NCI-H510A treated with DMSO at 0.1 percent for 48 hours (cell line): ENCODE measurements at places on chromosomes 5 and 9.

DNA sequence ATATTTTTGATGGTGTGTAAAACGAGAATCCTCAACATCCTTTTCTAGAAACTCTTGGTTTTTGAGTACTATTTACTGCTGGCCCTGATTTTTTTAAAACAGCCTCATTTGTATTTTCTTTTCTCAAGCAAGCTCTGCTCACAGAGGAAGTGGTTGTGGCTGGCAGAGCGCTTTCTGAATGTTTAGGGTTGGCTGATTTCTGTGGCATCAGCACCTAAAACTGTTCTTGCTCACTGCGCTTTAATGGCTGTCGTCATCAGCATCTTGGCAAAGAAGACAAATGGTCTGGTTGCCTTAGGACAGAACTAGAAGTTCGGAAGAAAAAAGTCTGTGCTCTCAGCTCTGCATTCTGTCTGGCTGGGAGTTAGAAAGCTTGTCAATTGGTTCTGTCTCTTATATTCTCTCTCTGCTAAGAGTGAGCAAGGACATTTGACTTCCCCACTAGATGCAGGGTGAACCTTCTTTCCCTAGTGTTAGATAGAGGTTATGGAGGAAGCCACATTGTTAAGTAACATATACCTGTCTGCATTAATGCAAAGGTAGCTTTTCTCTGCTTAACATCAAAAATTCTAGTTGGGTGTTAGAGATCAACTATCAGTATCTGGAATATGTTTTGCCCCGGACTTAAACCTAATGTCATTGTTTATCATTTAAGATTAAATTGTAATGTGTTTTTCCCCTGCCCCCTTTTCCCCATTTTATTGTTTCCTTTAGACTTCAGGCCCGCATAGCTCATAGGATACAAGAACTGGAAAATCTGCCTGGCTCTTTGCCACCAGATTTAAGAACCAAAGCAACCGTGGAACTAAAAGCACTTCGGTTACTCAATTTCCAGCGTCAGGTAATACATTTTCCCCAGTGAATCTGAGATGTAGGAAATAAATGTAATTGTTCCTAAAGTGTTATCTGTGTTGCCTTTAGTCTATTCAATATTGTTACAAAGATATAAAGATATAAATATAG, 39.0 kb downstream of the SMARCA2 start:
- no peak for DNase-seq

GRCh38 chr5:57221049-57221568, 47.2 kb downstream of the GPBP1 start:
- peak; percentile 37 for DNase-seq

- DNase-seq = no peak
Observed at GRCh38 chr5:92941806-92942205, 639.2 kb downstream of the NR2F1-AS1 start.

DNA sequence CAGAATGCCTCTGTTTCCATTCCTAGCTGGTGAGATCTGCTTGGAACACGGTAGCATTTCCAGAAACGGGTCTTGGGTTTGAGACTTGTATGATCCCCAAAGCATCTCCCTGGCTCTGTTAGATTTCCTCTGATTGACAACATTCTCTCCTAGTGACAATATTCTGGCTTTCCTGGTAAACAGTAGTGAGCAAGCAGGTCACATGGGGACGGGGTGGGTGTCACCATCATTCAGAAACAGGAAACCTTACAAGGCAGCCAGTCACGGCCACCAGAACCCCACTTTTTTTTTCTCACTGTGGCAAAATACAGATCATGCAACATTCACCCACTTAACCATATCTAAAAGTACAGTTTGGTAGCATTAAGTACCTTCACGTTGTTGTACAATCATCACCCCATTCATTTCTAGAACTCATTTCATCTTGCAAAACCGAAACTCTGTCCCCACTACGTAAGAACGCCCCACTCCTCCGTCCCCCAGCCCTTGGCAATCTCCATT, 90.1 kb upstream of the LMX1B start:
- DNase-seq = no peak

- DNase-seq = no peak
Observed at GRCh38 chr5:89397096-89397495, 514.1 kb upstream of the MEF2C start.

- DNase-seq = peak; percentile 14
Observed at GRCh38 chr5:173689171-173689736, 72.8 kb upstream of the BOD1 start.

DNA sequence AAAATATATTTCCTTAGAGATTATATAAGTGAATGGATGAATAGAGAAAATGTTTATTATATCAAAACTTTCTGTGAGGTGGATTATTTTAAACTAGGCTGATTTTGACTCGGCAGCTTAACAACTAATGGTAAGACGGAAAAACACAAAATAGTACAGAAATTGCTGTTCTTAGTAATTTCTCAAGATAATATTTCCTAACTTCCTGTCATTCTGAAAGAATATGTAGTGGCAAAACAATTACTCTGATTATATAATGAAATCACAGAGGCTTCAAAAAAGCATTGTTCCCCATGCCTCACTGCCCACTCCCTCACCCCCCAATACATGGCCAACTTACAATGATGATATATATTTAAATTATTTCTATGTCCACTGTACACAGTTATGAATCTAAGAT, 85.4 kb downstream of the YTHDC2 start:
- DNase-seq = no peak

DNA sequence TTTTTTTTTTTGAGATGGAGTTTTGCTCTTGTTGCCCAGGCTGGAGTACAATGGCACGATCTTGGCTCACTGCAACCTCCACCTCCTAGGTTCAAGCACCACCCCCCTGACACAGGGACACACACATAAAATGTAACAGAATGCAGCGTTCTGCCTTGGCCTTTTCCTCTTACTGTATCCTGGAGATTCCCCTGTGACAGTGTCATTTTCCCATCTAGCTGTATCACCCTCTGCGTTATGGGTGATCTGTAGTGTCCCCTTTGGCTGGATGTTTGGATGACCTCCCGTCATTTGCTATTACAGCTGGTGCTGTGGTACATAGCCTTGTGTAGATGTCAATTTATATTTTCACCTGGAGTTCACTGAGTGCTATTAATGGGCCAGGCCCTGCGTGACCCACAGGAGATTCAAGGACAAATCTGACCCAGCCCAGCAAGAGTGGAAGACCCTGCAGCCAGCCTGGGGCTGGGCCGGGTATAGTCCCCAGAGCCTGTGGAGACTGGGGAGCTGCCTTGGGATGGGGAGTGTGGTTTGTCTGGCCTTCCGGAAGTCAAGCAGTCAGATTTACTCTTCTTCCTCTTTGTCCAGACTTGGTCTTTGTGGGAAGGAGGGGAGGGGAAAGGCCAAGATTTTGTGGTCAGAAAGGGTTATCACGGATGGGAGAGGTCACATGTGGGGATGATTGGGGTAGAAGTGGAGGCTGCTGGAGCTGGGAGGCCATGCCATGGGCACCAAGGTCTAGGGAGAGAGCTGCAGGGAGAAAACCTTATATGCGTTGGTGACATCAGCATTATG, 43.6 kb downstream of the ERGIC1 start:
- DNase-seq = no peak

DNA sequence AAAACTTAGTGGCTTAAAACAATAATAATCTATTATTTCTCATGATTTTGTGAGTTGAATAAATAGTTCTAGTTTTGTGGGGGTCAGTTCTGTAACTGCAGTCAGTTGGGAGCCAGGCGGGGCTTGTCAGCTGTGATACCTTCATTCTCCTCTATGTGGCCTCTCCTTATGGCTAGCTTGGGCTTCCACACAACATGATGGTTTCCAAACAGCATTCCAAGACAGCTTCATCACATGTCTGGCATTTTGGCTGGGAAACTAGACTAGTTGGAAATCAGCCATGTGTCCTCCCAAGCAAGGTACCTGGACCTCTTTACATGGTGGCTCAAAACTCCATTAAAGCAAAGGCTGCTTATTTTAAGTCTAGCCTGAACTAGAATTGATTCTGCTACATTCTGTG, 61.4 kb upstream of the RANBP3L start:
- DNase-seq = no peak

GRCh38 chr5:168920019-168920810, 341.0 kb upstream of the PANK3 start:
- DNase-seq = no peak

DNA sequence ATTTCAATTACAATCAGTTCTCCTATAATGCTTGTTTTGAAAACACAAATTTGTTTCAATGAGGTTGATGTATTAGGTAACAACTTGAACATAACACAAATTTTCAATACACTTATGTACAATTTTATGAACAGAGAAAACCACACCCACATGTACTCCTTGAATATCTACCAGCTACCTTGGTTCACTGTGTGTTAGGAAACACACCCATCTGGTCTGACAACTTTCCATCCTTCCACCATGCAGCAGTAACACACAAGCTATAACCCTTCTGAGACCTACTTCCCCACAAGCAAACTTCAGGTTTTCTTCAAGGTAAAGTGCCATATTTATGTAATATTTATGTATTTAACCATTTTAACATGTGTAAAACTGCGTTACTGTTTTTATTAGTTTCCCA, 36.4 kb upstream of the UBQLN1 start:
- no peak for DNase-seq

- DNase-seq = peak; percentile 19
Observed at GRCh38 chr5:174337276-174338184, 292.0 kb downstream of the NSG2 start.

DNA sequence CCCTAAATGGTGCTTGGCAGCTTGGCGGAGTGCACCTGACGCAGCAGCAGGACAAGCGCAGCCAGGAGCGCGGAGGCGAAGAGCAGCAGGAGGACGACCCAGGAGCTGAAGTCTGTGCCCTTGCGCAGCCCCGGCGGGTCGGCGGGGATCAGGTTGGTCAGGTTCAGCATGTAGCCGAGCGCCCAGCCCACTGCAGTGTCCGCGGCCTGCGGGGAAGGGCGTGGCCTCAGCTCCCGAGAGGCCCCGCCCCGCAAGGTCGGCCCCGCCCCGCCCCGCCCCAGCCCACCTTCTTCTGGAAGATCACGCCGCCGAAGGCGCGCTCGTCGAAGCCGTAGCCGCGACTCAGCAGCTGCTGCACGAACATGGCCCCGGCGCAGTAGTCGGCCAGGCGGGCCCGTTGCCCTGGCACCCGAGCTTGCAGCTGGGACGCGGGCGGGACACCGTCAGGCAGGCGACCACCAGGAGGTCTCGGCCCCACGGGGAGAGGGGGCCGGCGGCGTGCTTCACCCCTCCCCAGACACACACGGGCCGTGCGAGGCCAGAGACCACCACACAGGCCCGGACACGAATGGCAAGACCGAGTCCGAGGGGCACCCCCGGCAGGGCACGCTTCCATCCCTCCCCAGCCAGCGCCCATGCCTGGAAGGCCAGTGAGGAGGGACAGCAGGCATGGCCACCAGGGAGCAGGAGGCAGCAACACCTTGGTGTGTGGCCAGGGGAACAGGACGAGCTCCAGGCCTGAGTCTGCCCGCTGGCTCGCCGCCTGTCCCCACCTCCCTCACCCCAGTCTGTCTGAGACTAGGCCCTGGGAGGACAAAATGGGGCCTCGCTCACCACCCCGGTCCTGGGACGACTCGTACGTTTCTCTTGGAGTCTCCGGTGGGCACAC, 2.9 kb upstream of the NPDC1 start:
- no peak for DNase-seq

DNA sequence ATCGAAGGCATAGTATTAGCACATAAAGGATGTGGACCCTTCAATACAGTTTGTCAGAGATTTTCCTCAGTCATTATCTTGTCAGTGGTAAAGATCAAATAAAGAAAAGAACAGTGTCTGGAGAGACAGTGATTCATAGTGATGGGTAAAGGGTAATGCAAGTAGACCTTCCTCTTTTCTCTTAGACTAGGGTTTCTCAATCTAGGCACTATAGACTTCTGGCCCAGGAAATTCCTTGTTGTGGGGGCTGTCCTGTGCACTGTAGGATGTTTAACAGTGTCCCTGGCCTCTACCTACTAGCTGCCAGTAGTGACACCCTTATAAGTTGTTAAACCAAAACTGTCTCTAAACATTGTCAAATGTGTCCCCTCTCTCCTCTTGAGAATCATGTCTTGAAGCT, 6.9 kb downstream of the CAMK4 start:
- DNase-seq = no peak

DNA sequence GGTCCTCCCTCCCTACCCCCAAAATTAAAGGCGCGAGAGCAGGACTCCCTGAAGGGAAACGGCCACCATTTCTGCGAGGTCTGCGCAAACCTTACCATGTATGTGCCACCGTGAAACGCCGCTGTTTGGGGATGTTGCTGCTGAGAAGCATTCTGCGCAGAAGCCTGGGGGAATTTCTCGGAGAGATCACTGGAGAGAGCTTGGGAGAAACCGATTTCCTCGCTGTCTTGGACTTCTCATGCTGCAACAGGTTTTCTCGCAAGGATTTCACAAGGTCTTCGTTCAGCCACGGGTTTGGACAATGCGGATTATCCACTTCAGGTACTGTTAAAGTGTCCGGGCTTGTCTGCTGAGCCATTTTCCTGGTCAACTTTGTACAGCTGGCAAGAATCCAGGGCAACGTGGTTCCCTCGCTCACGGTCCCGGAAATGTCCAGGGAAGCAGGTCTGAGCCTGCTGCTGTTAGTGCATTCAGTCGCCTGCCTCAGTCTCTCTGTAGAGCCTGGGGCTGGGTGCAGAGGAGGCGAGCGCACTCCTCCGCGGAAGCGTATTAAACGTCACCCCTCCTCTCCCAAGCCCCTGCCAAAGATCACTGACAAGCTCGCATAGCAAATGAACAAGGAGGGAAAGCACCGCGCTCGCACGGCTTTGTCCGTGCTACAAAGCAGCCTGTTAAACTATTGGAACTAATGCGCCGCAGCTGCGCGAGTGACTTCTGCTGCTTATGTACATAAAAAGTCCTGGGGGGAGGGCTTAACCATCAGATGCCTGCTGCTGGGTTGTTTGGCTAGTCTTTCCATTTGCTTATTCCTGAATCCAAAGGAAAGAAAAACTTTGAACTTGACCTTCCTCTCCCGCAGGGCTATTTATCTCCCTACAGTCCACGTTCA, 125.1 kb downstream of the PDE4D start:
- DNase-seq = peak; percentile 75

DNA sequence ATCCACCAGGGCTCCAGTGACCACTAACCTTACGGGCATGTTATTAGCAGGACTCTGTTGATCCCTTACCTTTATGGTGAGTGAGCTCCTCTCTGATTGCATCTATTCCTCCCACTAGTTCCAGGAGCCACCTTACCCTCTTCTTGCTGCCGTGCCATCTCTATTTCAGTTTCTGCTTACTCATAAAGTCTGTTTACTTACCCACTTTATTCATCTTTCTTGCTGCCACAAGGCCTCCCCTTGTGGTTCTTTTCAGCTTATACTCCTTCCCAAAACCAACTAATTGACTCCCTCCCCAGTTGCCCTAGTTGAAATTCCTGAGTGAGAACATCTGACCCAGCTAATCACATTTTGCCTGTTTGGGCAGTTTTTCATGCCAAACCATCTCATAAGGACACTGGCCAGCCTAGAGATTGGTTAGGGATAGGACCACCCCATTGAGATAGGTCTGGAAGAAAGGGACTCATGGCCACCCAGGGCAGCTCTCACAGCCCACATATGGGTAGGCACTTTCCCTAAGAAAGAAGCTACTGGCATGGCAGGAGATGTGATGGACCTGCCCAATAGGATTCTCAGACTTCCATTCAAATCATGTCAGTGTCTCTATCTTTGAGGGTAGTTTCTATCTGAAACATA, 412.7 kb downstream of the EFNA5 start:
- no peak for DNase-seq
